ENCODE measurements at places on chromosomes 1 and 21.

- DNase-seq, result no peak
Measured at GRCh38 chr1:100523038-100523652, 14.8 kb upstream of the GPR88 start.

- DNase-seq, result no peak
Measured at GRCh38 chr1:174448531-174448883, 743 bp downstream of the GPR52 start.

- DNase-seq, result no peak
Measured at GRCh38 chr1:63362578-63362977, 4.8 kb upstream of the ALG6 start.

GRCh38 chr1:27451343-27451742 lies 38.6 kb downstream of the WASF2 start:
- DNase-seq, result no peak

DNA sequence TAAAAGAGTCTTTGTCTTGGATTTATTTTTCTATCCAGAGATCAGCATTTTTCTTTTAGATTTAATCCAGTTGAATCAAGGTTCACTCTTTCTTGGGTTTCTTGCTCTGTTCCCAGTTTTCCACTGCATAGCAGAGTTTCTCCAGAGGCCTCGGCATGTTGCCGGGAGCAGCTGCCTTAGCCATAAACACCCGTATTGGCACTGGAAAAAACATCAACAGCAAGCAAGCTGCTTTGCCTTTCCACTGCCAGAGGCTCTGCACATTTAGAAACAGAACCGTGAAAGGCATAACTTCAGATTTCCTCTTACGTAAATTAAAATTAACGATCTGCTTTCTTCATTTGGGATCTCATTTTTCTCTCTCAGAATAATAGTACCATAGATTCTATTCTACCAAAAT lies 181.8 kb upstream of the L1TD1 start:
- no peak for DNase-seq

DNA sequence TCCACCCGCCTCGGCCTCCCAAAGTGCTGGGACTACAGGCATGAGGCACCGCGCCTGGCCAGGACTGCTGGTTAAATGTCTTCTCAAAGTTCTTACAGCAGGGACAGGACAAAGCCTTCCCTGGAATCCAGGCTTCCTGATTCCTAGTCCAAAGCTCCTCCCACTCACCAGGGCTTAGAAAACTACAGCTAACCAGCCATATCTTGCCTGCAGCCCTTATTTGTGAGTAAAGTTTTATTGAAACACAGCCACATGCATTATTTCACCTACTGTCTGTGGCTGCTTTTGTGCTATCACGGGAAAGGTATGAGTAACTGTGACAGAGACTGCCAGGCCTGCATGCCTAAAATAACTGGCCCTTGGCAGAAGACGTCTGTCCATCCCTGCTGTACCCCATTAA lies 24.4 kb downstream of the TMCO4 start:
- no peak for DNase-seq

DNA sequence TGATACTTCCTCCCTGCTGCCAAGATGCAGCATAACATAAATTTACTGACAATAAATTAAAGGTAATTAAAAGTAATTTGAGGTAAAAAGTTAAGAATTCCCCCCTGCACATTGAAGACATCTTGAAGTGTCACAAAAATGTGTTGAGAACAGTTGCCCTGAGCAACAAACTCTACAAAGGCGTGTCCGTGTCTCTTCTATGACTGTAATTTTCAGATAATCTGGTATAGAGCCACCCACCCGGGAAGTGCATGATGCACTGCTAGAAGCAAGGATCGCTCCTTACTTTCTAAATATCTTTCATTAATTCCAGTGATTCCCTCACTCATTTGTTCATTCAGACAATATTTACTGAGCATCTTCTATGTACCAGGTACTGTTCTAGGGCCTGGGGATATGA lies 11.0 kb upstream of the CASQ1 start:
- DNase-seq, result no peak

DNA sequence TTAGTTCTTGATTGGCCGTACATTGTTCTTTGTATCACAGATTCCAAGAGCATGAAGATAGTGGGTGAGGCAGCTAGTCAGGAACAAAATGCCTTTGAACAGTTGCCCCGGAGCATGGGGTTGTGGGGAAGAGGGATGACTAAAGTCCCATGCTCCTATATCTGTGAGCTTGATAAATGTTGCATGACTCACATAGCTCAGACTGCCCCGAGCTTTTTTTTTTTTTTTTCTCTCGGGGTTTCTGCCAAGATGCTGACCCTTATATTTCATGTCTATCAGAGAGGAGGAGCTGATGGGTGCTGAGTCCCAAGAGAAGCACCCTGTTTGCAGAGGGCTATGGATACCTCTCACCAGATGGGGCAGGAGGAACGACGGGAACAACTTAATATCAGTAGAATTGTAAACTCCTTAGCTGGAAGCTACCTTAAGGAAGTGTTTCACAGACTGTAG lies 40.6 kb downstream of the SRRM1 start:
- no peak for DNase-seq

- no peak for DNase-seq
Measured at GRCh38 chr1:21761052-21761451, 21.9 kb downstream of the USP48 start.

DNA sequence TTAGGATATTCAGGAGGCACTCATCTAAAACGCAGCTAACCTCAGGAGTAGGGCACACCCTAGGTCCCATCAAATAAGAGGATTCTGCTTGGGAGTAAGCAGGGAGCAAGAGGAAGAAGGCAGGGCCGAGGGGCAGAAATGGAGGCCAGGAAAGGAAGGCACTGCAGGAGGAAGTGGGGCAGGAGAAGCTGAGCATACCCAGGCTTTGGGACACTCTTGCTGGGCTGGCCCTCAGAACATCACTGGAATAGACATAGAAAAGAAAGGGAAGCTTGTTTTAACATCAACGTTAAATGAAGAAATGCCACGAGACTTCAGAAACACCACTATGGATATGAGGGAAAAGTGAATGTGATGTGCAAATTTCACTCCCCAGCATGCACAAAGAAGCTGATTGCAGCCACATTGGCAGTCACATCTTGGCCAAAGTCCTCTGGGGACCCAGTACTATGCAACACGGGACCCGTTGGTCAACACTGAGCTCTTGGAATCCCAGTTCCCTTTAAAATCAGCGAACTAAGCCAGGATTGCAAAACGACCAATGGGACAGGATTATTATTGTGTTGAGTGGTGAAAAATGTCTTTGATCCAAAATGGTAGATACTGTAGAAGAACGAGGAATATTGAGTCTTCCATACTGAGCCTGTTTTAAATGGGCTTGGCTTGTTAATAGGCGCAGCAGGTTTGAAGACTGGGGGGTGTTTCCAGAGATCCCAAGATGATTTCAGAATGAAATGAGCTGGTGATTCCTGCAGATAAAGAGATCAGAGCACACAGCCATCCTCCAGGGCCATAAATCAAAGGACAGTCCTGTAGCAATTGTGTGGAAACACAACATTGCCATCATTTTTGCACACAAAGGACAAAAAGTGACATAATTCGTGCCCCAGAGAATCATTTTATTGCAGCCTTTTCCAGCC lies 152.4 kb downstream of the TOMM20 start:
- no peak for DNase-seq

DNA sequence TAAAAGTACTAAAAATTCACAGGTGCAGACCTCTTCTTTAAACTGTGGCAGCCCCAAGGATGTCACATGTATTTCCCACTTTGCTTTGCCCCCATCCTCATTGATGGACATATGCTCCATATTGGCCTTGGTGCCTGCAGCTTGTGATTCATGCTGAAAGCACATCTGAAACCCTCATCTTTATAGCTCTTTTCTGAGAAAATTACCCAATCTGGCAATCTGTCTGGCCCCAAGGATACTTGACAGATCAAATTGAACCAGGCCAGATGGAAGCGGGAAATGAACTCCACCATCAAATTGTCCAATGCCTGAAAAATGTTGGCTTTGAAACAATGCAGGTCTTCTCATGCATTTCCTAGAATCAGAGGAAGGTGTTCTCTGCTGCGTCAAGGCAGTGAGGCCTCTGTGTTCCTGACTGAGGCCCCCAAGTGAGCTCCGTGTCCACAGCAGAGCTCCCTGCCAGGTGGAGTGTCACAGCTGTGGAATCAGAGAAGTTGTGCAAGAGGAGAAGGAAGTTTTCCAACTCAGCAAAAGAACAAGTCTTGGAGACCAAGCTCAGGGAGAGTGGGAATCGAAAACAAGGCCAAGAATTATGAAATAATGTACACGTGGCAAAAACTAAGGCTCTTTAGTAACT lies 323.7 kb downstream of the PLPP3 start:
- no peak for DNase-seq

DNA sequence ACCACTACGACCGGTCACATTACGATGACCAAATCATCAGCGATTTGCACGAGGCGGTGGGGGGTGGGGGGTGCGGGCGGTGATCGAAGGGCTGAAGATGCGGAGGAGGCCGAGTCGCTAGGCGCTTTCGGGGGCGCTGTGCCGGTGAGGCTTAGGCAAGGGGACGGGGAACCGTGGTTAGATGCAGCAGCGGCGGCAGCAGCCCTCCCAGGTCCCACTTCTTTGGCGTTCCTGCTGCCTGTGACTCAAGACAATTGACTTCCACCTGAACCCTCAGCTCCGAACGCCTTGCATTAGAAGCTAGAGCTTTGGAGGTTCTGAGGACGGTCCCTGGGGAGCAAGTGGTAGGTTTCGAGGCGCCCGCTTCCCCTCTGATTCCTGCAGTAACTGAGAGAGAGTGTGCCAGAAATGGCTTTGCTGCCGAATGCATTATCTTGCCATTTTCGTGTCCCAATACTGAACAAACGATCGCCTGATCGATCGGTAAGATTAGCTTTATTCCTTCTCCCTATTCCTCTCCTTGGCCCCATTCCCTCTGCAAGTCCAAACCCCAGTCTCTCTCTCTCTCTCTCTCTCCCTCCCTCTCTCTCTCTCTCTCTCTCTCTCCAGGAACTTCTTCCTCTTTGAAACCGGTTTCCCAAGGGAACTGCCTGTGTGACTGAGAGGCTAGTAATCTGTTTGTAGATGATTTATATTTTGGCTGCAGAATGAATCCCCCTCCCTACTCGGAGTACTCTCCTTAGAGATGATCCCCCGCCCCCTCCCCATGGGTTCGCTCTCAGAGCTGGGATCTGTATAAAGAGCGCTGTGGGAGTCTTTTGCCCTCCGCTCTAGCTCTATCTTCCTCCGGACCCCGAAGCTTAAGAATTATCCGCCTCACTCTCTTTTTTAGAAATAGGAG lies 735 bp upstream of the BRINP3 start:
- no peak for DNase-seq

GRCh38 chr1:154478639-154479038 lies 23.4 kb upstream of the TDRD10 start:
- no peak for DNase-seq

DNA sequence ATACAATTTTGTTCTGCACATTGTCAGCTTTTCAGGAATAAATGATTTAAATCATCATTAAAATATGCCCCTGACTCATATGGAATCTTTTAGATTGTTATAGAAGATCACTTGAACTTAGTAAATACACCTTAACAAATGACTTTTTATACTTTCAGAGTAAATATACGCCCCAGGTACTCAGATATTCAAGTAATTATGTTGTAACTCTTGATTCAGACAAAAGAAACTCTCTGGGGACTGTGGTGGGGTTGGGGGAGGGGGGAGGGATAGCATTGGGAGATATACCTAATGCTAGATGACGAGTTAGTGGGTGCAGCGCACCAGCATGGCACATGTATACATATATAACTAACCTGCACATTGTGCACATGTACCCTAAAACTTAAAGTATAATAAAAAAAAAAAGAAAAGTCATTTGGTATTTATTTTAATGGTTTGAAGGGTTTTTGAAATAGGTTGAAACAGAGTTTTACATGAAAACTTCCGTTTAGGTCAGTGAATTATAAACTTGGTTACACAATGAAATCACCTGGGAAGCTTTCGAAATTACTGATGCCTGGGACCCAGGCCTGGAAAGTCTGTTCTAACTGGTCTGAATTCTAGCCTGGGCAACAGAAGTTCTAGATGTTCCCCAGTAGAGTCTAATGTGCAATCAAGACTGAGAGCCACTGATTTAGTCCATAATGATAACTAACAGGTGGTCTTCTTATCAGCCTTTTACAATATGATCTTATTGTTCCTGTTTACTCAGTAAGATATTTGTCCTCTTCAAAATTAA lies 320.5 kb upstream of the NR5A2 start:
- no peak for DNase-seq

DNA sequence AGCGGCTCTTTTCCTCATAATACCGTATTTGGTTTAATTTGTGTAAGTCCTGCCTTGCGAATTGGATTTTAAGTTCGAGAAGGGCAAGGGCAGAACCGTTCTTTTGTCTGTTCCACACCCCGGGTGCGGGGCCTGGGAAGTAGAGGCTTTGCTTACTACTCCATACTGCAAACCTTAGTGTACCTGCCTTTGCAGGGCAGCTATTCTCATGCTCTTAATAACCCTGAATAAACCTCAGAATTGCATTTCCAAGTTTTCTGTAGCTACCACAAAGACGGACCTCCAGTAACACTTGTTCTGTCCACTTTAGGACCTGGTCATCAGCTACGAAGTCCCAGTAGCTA lies 657 bp upstream of the HNRNPU start:
- no peak for DNase-seq

DNA sequence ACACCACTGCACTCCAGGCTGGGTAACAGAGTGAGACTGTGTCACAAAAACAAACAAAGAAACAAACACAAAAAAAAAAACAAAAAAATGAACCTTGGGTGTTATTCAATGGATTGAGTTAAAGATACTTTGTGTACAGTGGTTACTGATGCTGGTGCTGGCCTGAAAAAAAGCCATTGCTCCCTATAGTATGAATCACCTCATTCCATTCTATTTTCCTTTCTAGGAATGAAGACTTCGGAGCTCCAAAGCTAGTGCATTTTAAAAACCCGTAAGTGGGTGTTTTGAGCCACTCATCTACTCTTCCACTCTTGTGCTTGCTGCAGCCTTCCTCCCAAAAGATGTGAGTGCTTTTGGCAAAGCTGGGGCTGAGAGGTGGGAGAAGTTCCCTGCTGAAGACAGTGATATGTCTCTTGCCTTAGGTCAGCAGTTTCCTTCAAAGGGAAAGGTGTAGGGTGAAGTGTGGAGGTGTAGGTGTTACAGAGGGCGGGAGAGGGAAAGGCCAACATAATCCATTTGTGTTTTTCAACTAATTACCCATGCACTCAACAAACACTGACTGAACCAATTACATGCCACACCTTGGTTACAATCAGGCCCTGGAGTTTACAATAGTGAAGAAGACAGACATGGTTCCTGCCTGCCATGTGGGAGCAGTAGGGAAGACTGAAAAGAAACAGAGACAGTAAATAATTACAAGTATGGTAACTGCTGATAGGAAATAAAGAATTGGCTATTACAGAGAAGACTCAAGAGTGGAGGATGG lies 55.0 kb upstream of the SERBP1 start:
- DNase-seq, result no peak

DNA sequence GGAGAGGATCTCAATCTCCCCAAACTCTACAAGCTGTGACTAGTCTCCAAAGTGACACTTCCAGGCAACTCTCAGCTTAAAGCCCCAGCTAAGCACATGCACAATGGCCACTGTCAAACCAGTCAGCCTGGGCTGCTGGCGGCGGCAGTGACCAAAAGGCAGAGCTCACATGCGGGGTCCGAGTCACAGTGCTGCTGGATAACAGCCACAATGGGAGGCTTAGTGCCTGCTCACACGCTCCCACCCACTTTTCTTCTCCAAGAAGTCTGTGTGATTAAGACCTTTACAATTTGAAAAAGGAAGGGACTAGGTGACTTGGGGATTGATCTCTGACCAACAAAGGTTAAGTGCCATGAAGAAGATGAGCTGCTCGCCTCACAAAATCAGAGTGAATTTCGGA lies 16.8 kb downstream of the RIPK4 start:
- DNase-seq, result no peak
